ENCODE measurements at places on chromosomes 11 and 22.

- DNase-seq: no peak
Observed at GRCh38 chr11:131829725-131830124, 459.3 kb downstream of the NTM start.

GRCh38 chr22:29325785-29326315, 10.4 kb upstream of the RASL10A start:
- no peak for DNase-seq

DNA sequence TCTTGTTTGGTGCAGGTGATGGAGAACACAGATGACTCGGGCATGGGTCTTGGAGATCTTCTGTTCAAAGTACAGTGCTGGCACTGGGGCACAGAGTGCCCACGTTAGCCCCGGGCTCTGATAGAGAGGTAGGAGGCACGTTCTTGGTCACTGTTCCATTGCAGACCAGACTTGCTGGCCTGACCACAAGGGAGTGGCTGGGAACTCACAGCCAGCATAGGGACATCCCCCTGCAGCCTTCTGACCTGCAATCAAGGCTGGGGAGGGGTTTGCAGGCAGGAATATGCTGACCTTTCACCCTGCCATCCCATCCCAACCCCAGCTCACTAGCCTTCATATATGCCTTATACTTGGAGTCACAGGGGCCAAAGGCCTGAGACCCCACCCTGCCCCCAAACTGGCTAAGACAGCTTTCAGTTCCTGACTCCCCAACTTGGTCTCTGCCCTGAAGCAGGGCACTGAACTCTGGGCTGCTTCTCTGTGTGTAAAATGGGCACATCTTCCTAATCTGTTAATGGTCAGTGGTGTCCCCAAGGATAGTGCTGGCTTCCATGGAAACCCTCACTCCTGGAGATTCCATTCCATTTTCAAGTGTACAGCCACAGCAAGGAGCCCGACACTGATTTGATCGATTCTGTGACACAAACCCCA, 4.6 kb downstream of the MRPL49 start:
- no peak for DNase-seq

DNA sequence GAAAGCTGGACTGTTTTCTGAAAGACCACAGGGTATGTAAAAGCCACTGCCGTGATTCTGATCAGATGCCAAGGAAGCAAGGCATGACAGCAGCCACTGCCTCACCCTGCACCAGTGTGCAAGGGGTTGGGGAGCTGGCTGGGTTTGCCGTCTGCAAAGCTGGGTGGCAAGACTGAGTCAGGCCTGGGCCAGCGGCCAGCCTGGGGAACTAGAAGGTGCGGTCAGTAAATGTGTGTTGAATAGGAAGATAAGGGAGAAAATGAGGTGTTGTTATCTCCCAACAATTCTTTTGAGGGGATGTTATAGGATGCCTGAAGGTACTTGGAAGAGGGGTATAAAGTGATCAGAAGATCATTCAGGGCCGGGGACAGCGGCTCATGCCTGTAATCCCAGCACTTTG, 8.0 kb downstream of the VSTM5 start:
- DNase-seq: no peak

- no peak for DNase-seq
Observed at GRCh38 chr11:10243896-10244575, 50.0 kb downstream of the SBF2 start.

GRCh38 chr11:24708616-24709015, 211.8 kb downstream of the LUZP2 start:
- DNase-seq: no peak

DNA sequence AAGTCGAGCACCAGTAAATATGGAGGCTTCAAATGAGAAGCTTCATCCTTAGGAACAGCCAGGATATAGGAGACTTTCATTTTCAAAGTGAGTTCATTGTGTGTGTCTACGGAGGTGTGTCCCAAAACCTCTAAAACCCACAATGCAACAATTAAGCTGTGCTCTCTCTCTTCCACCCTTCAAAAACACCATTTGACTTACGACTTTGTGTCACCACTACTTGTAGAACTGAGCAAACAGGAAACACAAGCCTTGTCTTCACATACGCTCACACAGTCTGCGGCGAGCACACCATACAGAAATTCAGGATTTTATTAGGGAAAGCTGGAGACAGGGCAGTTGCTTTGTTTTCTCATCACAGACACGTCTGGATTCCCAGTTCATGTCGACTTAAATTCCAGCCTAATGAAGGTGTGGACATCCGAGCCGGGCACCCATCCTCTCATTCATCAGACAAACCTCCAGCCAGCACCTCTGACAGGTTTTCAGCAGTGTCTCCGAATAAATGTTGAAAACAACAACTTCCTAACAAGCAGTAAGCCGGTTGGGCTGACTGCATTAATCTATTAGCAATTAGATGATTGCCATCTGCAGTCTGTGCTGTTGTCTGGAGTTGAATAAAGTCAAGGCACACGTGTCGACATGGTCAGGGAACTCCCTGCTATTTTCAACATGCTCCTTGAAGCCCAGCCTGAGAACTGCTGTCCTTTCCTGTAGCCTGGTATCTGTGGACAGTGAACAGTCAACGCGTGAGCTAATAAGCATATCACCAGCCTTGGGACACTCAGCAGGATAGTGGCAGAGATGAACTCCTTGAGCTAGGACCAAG, 1411.1 kb downstream of the BRD1 start:
- no peak for DNase-seq

DNA sequence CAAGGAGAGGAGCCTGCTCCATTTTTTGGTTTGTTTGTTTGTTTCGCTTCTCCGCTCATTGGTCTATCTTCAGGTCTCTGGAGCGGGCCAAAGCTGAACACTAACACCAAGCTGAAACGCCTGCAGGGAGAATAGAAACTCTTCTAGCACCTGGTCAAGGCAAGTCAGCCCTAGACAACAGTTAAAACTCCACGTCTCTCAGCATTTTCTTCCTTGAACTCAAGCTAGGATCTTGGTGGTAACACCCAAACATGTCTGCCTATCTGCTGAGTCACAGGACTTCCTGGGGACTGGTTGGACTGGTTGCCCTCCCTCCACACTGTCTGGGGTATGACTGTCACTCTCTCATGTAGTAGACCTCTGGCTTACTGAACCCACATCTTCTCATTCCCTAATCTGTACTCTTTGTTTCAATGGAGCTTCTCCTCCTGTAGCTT, 23.9 kb upstream of the RBFOX2 start:
- no peak for DNase-seq

GRCh38 chr11:73004088-73004487, 138.0 kb downstream of the FCHSD2 start:
- DNase-seq: no peak

GRCh38 chr11:122105044-122105758, 10.8 kb downstream of the BLID start:
- no peak for DNase-seq
